ENCODE measurements at places on chromosomes 6 and 20.

GRCh38 chr20:47320990-47321805 is 35.3 kb downstream of the ZMYND8 start:
- no peak for DNase-seq

DNA sequence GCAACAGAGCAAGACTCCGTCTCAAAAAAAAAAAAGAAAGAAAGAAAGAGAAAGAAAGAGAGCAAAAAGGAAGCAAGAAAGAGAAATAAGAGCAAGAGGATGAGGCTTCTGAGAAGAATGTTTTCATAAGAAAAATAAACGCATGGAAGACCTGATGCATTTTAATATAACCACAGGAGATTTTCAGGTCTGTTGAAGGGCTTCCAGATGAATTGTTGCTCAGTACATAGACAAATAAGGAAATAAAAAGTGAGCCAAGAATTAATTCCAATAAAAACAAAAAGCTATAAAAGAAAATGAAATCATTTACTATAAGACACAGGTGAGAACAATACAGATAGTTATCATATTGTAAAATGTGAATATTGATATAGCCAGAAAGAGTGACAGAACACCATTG is 43.5 kb downstream of the PERP start:
- no peak for DNase-seq

- no peak for DNase-seq
These were observed 211.3 kb downstream of the FARS2 start for GRCh38 chr6:5472571-5472970.

DNA sequence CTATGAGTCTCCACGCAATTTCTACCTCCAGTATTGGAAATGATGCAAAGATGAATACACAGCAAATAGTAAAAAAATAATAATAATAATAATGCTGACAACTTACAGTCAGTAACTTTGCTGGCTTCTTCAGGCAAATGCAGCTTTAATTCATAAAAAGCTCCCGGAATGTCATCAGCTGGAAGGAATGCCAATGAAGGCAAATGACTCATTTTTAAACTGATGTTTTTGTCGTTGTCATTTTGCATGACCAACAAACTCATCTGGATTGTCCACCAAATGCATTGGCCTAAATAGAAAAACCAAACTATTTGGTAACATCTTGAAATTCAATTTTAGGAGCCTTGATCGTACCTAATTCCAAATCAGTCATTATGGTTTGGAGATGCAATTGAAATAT is 217.1 kb downstream of the ALDH8A1 start:
- DNase-seq: no peak

DNA sequence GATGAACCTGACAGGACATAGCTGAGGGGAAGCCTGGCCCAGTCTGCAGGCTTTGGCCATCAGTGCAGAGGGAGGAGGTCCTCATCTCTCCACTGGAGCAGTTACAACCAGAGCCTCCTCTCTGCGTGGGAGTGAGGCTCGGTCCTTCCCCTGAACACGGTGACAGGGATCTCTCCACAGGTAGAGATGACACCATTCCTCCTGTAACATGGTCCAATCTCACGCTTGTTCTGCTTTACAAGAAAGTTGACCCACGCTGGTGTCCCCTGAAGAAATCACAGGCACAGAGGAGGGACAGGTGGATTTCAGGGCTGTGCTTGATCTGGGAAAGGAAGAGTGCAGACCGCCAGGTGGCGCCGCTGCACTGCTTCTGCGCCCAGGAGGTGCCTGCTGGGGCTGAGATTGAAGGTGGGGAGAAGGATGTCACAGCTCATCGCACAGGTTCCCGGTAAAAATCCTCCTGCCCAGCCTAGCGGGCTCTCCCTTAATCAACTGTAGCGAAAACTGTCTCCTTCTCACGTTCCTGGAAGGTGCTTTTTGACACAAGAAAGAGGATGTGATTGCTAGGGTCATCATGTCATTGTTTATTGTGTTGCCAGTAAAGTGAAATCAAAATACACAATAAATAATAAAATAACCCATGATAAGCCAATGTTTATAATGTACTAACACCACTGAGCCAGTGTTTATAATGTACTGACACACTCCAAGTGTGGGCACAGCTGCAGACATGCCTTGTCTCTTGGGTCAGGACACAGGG is 20.4 kb downstream of the HLA-G start:
- no peak for DNase-seq

DNA sequence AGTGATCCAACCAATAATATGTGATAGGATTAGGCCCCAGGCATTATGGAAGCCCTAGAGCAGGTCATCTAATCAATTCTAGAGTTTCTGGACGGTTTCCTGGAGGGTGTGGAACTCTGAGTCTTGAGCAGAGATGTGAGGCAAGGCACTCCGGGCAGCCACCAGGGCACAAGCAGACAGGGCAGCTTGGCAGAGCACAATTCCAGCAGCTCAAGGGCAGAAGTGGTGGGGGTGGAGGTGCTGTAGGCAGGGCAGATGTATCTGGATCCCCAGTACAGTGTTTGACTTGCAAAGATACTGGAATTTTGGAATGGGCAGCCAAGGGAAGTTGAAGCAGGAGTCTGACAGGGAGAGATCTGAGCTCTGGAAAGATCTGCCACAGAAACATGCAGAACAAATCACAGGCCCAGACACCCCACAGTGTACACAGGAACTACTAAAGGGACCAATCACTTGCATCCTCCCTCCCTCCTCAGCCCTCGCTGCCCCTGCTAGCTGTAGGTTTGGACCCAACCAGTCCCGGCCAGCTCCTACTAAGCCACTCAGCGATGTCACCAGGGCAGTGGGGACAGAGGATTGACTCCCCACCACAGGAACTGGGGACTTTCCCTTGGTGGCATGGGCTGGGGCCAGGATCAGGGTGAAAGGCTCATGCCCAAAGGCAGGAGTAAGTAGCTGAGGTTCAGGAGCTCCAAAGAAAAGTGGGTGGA is 47.0 kb downstream of the TFEB start:
- no peak for DNase-seq

DNA sequence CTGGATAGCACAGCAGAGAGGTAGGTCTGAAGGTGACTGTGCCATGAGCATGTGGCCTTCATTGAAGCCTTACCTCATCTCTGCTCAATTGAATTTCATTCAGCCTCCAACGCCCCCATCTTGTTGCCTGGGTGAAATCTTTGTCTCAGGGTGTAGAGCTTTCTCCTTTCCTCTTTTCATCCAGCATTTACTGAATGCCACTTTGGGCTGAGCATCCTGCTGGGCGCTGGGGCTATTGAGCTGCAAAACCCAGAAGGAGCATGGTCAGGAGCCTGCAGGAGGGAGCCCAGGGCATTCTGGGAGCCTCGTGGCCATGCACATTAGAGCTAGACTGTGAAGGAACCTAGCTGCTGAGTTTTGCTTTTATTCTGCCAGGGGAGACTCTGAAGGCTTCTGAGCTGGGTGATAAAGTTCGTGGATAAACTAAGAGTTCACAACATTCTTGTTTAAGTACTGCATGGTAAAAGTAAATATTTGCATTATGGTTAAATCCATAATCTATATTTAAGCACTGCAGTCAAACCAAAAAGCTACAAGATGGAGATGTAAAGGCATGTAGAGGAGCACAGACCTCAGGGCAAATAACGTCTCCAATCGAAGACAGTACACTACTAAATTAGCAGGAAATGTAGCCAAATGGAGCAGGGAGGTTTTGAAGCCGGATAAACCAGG is 13.2 kb upstream of the ASXL1 start:
- DNase-seq: no peak

- no peak for DNase-seq
These were observed 124.1 kb upstream of the RIN2 start for GRCh38 chr20:19633985-19634384.

DNA sequence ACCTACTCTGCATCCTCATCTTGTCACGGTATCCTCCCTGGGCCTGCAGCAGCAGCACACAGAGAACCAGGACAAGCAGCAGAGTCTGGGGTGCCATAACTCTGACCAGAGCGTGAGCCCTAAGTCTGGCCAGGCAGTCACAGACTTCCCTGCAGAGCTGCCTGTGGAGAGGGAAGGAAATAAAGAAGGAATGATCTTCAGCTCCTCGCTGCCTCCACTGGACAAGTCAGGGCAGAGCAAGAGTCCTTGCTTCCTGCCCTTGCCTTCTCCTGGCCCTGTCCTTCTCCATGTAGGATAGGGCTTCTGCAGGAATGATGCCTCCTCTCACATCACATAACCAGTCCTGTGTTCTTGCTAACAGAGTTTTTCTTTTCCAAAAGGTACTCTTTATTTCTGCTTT is 15.9 kb upstream of the WFDC11 start:
- no peak for DNase-seq
